Nephron progenitor cell (in vitro differentiated cells): ENCODE measurements at places on chromosomes 7 and 10.

DNA sequence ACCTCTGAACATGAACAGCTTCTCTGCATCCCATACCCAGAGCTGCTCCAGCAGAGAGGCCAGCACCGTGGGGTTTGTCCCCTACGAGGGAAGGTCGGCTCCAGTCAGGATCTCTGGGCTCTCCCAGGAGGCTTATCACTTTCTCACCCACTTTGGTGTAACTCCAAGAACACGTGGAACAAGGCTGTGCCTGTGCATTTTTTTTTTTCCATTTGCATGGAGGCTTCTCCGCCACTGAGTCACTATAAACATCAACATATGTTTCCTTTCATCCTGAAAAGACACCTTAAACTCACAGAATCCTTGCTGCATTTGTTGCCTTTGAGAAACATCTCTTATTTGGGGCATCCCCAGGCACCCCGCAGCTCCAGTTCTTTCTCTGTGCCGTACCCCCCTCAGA, 29.4 kb upstream of the ECHDC3 start:
- no peak for DNase-seq

GRCh38 chr10:23381298-23382040, 36.9 kb upstream of the C10orf67 start:
- DNase-seq = no peak

- no peak for DNase-seq
These were observed 91.2 kb downstream of the VTI1A start for GRCh38 chr10:112538168-112538567.

- no peak for DNase-seq
These were observed 55.8 kb downstream of the TMEM26 start for GRCh38 chr10:61397175-61397986.

GRCh38 chr7:2527505-2528467, 8.2 kb downstream of the LFNG start:
- no peak for DNase-seq

- DNase-seq = no peak
These were observed 139.0 kb upstream of the ZNF438 start for GRCh38 chr10:31170636-31171035.

DNA sequence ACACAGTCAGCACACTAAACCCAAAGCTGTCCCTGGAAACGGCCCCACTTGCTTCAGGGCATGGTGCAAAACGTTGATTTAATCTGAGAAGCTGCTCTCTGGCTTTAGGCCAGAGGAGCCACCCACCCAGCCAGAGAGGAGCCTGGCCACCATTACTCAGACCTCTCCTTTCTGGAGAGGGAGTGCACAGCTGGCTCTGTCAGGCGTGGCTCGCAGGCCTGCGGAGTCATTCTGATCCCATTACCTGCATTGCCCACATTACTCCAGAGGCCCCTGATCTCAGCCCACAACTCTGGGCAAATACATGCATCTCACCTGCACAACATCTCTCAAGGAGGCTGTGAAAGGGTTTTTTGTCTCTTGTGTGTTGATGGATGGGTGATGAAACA, 370.0 kb upstream of the IGFBP3 start:
- DNase-seq = peak; percentile 15

DNA sequence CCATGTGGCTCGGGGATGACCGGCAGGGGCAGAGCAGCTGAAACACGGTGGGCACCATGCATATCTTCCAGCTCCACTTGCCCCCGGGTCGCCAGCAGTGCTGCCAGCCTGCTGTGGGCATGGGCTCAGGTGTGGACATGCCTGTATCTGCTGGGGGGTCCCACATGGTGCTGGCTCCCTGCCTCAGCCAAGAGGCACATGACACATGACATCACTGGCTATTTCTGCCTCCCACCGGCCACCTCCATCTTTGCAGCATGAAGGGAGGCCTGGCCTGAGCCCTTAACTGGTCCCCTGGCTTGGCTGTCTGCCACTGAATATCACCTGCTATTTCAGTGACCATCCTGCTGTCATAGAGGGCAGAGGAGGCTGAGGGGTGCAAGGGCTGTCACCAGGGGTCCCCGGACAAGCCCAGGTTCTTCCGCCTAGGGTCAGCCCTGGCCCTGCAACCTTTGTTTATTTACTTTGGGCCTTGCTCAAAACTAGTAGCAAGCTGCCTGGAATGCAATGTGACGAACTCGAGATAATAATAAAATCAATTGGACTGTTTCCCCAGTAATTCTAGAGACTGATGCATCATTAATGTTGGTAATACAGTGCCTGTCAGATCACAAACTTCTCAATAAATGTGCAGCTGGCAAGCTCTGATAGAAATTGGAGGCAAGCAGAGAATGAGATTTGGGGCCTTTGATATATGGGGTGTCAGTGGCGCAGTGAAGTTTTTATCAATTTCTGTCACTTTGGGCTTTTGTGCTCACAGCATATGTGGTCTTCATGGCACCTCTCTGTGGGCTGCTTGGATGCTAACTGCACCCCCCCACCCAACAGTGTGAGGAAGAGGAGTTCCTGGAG, 28.5 kb downstream of the ZMIZ1 start:
- DNase-seq = no peak

DNA sequence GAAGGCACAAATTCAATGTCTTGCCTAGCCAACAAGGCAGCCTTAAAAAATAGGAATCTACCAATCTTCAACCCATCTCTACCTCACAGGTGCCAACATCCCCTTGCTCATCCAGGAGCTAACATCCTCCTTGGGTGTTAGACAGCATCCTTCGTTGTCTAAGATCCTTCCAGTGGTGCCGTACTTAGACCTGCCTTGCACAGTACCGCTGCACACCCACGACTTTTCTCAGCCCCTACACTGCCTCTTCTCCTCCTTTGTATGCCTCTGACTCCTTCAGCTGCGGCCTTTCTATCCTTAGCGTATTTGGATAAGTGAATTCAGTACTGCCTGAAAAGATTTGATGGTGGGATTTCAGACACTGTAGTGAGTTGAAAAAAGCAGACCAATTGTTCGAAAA, 15.9 kb upstream of the PRTFDC1 start:
- DNase-seq = no peak

GRCh38 chr7:112370436-112370835, 79.8 kb upstream of the IFRD1 start:
- DNase-seq = no peak

GRCh38 chr7:25771491-25771890, 380.5 kb upstream of the NFE2L3 start:
- DNase-seq = no peak

GRCh38 chr10:112052166-112052565, 131.4 kb downstream of the GPAM start:
- no peak for DNase-seq

GRCh38 chr7:101386558-101387231, 24.0 kb downstream of the COL26A1 start:
- DNase-seq = peak; percentile 94

DNA sequence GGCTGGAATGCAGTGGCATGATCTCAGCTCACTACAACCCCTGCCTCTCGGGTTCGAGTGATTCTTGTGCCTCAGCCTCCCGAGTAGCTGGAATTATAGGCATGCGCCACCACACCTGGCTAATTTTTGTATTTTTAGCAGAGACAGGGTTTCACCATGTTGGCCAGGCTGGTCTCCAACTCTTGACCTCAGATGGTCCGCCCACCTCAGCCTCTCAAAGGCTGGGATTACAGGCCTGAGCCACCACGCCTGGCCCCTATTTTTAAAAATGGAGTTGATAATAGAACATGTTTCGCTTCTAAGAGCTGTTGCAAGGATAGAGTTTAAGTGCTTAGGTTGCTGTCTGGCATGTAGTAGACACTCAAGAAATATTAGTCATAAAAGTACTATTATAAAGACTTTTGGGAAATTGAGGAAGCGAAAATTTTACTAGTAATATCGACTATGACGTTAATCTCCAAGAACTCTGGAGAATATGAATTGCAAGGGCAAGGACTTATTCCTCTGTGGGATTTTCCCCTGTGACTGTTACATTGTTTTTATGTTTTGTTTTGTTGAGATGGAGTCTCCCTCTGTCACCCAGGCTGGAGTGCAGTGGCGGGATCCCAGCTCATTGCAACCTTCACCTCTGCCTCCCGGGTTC, 7.9 kb downstream of the GTF2I start:
- no peak for DNase-seq

DNA sequence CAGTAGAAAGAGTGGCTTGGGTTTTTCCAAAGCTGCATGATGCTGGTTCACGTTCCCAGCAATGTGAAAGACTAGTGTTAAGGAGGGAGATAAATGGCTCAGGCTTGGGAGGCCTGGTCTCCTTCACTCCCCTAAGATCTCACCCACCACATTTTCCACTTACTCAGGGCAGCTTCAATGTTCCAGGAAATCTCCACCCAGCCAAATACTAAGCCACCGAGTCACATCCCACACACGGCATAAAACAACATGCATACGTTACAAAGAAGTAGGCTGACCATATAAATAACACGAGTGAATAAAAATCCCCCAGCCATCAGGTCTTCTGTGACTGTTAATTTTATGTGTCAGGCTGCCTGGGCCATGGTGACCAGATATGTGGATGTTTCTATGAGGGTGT, 303.5 kb downstream of the SFMBT2 start:
- no peak for DNase-seq
